NCI-H510A treated with DMSO at 0.1 percent for 48 hours (cell line): ENCODE measurements at places on chromosomes 1 and 21.

DNA sequence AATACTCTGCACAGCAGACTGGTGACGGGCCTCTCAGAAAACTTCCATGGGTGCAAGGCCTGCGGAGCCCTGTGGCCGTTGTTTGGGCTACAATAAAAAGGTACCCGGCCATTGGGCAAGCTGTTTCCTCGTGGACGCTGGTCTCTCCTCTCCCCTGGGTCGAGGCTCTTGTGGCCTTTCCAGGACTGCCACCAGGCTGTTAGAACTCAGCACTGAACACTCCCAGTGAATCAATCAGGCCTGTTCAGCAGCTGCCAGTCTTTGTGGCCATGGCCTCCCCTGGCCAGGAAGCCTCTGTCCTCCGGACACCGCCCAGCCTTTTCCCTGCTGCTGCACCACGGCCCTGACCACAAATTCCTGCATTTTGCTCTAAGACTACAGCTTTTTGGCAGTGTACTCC lies 33.0 kb upstream of the ACTRT2 start:
- DNase-seq, result no peak

DNA sequence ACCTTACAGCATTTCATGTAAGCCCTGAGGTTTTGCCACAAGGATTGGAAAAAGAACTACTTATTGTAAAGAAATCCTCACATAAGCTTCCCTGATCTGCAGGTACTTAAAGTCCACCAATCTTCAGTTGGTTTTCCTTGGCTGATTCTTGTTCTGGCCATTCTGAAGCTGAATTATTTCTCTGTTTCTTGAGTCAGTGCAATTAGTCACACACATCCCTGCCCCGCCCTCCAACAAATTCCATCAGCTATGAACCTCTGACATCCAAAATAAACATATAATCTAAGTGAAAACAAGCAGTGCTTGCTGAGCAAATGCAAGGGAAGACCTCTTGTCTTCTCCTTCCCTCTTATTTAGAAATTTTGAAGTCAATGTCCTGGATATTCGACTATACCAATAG lies 8.2 kb upstream of the FNDC7 start:
- DNase-seq, result no peak

DNA sequence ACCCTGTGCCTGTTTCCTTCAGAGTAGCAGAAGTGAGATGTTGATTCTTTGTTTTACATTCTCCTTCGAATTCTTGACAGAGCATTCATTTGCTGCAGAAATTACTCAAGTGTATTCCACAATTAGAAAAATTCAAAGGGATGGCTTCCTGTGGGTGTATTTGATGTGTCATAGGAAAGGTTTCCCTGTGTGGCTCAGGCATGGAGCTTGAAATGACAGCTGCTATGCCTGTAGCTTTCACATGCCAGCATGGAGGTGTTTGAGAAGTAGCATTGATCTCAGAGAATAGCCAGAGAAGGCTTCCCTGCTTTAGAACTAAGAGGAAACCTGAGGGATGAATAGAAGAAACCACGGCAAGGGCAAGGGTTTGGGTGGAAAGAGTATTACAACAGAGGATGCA lies 317.2 kb upstream of the DEPDC1 start:
- no peak for DNase-seq

DNA sequence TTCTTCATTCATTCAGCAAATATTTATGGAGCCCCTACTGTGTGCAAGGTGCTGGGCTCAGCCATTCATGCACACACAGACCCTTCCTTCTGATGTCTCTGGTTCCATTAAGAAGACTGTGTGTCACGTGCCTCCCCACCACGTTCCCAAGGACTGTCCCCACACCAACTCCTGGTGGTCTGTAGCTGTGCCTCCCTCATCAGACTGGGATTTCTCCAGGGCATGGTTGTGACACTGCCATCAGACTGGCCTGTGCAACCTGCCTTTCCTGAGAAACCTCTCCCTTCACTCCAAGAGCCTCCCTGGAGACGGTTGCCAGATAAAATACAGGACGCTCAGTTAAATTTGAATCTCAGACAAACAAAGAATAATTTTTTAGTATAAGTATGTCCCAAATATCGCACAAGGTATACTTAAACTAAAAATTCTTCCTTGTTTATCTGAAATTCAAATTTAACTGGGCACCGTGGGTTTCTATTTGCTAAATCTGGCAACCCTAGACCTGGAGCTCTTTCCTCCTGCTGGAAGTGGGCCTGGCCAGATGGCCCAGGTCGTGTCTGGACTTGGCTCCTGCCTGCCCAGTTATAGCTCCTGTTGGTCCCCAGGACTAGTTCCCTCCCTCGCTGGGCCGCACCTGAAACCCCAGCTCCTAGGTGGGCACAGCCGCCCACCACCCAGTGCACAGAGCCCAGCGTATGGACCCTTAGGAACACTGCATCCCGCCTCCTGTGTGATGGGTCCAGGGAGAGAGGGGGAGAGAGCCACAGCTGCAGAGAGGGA lies 76.9 kb downstream of the RAP1GAP start:
- no peak for DNase-seq

DNA sequence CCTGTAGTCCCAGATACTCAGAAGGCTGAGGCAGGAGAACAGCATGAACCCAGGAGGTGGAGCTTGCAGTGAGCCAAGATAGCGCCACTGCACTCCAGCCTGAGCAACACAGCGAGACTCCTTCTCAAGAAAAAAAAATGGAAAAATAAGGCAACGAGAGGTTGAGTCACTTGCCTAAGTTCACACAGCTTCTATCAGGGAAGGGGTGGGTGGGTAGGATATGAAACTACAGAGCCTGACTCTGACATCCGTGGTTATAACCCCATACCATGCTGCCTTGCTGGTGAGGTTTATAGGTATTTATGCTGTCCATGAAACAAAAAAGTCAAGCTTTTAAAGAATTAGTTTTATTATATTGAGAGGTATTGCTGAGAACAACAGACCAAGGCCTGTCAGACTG lies 61.5 kb upstream of the RAB4A start:
- no peak for DNase-seq

GRCh38 chr1:26132128-26132833 lies 20.7 kb downstream of the PDIK1L start:
- no peak for DNase-seq

GRCh38 chr1:205246351-205247119 lies 18.8 kb downstream of the TMCC2 start:
- DNase-seq, result no peak

GRCh38 chr1:53317646-53318539 lies 10.0 kb downstream of the LRP8 start:
- DNase-seq, result no peak

GRCh38 chr21:31222142-31222541 lies 121.9 kb downstream of the TIAM1 start:
- no peak for DNase-seq

DNA sequence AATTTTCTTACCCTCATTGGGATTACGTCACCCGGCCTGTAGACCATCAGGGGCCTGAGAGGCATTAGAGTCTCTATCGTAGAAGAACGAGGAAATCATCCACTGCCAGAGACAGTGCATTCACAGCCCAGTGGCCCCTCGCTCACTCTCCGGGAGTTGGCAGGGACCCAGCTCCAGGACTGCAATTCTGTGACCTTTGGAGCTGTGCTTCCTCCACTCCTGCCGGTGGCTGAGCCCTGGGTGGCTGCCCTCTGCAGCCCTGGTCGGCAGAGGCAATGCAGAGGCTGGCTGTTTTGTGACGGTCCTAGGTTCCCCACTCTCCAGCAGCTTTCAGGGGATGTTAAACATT lies 12.7 kb downstream of the SLC37A1 start:
- no peak for DNase-seq

DNA sequence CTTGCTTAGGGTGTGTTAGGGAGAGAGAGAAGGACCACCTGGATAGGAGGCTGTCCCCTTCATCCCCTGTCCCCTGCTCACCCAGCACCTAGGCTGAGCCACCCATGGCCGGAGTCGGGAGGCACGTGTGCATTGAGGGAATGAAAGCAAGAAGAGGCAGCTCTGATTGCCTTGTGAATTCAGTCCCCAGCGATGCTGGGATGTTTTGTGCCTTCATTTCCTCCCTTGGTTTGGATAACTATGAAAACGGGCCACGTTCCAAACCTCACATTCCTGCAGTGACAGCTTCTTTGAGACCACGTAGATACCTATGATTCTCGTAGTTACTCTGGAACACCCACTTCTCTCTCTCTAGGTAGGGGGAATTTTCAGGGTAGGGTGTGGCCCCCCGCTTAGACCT lies 67.1 kb downstream of the MAN1C1 start:
- no peak for DNase-seq

GRCh38 chr1:33895396-33895795 lies 31.5 kb downstream of the HMGB4 start:
- DNase-seq, result no peak

DNA sequence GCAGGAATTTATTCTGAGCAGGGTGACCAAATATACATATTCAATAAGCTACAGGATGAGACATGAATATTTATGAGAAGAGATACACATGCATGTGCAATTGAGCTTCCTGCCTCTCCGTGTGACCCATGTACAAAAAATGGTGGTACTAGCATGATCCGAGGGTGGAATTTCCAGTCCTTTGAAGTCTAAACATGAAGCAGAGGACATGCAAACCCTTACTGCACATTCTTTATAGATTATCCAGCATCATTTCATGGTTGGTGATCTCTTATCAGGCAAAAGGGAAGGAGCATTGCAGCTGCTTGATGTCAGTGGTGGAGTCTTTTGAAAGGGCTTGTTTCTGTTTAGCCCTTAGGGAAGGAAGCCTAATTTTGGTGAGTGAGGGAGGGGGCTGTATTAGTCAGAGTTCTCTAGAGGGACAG lies 448.6 kb downstream of the SETD4 start:
- no peak for DNase-seq

GRCh38 chr1:43799656-43800635 lies 92.6 kb downstream of the ST3GAL3 start:
- DNase-seq, result no peak
